ENCODE measurements at places on chromosomes 12 and 14.

DNA sequence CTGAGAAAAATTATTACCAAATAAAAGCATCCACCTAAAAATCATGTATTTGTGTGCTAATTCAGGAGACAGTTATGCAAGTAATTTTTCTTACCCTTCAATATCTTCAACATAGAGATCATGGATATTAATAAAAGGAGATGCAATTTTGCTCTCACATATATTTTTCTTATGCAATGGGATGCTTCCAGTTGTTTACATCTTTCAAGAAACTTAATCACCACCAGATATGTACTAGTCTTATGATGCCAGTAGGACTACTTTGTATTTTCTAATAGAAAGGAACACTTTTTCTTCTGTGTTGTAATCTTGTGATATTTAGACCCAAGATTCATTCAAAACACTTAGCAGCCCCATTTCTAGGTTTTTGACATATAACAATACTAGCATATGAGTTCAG lies 107.6 kb downstream of the NAV3 start:
- no peak for DNase-seq

DNA sequence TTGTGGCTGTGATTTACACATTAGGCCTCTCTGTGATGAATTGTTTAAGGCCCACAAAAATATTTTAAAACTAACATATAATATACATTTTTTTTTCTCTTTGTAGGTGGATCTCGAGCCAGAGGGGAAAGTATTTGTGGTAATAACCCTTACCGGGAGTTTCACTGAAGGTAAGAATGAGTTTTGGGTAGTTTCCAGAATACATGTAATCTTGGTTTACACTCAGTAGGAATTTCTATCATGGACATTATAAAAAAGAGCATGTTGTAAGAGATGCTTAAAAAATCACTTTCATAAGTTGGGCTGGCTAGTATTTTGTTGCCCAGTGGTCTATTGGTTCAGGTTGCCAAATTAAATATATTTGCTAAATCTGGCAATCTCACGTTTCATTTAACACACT lies 69.7 kb downstream of the PRKCH start:
- no peak for DNase-seq

DNA sequence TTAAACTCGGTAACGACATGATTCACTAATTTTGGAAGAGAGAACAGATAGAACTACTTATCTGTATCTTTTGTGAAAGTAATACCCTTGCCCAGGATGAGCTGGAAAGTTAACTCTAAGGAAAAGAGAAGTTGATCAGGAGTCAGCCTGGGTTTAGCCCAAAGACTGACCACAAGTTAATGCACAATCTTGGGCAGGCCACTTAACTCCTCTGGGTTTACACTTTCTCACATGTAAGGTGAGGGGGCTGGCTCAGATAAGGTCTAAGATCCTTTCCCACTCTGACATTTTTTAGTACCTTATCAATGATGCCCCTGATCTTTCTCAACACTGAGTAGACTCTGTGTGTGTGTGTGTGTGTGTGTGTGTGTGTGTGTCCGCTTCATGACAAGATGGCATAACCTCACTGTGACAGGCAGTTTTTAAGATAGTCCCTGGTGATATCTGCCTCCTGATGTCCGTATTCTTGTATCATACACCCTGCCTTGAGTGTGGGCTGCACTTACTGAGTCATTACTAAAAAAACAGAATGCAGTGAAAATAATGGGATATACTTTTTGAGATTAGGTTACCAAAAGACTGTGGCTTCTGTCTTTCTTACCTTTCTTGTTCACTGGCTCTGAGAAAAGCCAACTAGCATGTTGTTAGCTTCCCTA lies 56.2 kb upstream of the CCDC198 start:
- no peak for DNase-seq

DNA sequence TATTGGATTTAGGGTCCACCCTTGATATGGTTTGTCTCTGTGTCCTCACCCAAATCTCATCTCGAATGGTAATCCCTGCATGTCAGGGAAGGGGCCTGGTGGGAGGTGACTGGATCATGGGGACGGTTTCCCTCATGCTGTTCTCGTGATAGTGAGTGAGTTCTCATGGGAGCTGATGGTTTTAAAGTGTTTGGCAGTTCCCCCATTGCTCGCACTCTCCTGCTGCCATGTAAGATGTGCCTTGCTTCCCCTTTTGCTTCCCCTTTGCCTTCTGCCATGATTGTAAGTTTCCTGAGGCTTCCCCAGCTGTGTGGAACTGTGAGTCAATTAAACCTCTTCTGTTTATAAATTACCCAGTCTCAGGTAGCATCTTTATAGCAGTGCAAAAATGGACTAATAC lies 118.3 kb downstream of the VRK1 start:
- DNase-seq, result no peak

DNA sequence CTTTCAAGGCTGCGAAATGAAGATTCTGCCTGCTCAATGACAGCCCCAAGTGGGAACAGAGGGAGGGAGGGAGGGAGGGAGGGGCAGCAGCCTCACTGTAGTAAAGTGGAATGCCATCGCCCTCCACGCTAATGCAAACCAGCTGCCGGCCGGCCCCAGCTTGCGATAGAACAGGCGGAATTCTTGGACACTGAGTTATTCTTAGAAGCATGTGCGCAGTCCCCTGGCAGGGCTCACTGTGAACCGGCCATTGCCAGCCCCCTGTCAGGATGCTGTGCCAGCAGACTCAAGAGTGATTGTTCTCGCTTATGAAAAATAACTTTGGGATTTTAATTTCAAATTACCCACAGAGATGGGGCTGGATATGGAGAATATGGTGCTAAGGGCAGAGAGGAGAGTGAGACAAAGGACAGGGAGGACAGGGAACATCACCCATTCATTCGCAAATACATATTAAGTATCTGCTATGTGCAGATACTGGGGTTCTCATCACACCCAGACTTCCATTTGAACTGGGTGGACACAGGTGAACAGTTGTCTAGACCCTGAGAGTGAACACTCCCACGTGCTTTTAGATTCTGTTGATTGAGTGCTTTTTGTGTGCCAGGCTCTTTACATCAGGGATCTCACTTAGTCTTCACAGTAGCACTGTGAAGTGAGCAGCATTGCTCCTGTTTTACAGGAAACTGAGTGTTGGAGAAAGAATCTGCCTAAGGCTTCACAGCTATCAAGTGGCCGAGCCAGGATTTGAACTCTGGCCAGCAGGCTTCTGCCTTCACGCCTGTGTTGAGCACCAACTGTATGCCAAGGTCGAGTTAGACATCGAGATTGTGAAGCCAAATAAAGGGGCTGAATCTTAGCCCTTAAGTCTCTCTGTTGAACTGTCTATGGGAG lies 192.9 kb downstream of the C12orf75 start:
- no peak for DNase-seq
